ENCODE measurements at places on chromosomes 16 and 17.

GRCh38 chr17:75478508-75478907 is 22.1 kb downstream of the TMEM94 start:
- DNase-seq = no peak

GRCh38 chr17:65604070-65604469 is 42.6 kb upstream of the AXIN2 start:
- no peak for DNase-seq

DNA sequence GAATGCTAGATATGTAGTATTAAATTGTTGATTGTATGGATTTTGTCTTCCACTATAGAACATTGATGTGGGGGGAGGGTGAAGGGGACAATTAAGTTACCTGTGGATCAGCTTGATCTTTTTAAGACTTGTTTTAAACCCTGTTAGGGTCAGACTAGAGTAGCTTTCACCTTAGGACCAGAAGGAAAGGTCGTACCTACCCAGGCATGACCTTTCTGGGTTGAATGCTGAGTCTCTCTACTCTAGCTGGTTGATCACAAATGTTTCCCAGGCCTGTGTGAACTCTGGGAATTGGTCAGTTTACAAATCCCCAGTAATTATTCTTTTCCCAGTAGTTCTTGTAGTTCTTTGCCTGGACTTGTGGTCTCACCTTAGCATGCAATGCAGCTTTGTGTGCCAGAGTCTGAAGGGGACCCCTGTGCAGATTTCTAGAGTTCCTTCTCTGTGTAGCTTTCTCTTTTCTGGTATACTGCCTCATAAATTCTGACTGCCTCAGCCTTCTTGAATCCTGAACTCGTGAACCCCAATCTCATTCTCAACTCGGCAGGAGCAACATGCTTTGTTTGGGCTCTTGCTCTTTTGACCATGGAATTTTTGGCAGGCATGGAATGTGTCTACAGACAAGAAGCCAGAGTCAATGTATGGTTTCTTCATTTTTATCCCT is 54.1 kb downstream of the VMP1 start:
- no peak for DNase-seq

GRCh38 chr16:24139282-24139681 is 116.9 kb upstream of the CACNG3 start:
- no peak for DNase-seq

DNA sequence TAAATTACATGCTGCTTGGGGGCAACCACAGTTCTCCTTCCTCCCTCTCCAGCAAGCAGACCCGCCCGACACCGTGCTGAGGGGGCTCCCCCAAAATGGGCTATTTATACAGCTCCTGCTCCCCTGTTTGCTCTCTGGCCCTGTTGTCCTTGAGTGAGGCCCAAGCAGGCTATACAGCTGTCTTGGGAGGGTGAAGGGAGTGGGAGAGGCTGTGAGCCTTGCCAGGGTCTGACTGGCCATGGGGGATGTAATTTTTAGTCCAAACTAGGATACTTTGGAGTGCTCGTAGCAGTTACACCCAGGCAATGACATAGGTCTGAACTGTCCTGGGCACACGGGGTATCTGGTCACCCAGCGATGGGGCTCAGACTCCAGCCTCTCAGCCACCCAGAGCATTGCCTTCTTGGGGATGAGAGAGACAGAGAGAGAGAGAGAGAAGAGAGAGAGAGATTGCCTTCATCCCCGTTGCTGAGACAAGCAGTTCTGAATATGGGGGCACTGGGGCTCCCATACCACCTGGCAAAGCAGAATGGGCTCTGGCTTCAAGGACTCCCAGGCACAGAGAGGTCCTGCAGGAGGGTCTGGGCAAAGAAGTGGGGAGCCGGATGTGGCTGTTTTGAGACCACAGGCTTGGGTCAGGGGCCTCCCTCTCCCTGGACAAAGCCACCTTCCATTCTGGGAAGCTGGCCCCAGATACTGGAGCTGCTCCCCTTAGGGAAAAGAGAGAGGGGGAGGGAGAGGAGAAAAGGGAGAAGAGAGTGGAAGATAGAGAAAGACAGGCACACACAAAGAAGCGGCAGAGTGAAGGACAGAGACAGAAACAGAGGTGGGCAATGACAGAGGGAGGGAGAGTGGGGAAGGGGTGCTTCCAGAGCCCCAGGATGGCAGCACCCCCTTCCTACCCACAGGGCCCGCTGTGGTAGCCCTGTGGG is 10.7 kb upstream of the TMEM92 start:
- DNase-seq = no peak

- DNase-seq = no peak
Measured at GRCh38 chr17:9470171-9470570, 105.4 kb downstream of the STX8 start.

GRCh38 chr17:33978889-33979288 is 276.2 kb upstream of the CCL2 start:
- no peak for DNase-seq

DNA sequence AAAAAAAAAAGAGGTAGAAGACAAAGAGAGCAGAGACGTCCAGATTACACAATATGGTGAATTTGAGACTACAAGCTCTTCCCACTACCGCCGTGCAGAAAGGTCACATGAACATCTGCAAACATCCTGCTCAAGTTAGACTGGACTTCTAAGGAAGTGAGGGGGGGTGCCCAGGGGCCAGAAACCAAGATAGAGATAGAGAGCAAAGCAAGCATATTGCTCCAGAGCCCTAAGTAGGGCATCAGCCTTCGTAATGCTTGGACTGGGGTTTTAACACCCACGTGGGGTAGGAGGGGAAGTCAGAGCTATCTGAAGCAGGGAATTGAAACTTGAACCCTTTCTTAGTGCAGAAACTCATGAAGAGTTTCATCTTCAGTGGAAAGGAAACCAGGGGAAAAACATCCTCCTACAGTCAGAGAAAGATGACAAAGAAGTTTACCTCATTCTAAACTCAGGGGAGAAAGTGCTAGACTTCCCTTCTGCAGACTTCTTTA is 8.7 kb downstream of the CLEC19A start:
- DNase-seq = no peak

DNA sequence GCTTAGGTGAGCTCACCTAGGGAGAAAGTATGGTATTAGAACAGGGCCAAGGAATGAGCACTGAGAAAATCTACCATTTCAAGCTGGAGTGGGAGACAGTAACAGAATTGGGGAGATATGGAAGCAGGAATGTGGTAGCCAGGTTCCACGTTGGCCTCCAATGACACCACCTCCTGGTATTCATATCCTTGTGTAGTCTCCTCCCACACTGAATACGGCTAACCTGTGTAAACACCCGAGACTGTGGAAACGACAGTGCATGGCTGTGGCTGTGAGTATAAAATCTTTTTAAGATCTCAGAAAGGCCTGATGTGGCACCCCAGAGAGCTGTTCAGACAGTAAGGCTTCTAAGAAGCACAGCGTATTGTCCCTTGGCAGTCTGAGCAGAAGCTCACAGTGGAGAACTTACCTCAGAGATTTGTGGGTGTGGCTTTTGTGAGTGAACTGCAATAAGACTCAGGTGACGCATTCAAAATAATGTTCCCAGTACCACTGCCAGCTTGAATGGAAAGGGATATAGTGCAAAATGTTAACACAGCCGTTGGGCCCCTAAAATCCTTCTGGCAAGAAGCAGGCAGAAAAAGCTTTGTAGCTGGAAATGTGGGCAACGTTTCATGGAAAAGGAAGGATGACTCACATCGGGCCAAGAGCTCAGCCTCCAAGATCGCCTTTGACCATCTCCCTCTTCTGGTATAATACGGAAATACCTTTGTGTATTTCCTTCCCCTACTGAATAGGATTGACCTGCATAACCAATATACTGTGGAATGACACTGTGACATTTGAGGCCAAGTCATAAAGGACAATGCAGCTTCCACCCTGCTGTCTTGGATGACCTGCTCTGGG is 14.4 kb downstream of the SDR42E1 start:
- no peak for DNase-seq

DNA sequence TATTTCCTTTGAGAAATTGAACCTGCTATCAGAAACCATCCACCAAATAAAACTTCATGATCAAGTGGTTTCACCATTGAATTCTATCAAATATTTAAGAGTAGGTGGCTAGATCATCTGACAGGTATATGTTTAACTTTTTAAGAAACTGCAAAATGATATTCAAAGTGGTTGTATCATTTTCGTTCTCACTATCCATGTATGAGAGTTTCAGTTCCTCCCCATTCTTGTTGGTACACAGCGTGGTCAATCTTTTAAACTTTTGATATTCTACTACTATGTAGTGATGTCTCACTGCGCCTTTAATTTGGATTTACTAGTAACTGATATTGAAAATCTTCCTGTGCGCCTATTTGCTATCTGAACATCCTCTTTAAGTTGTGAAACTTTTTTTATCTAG is 163.7 kb downstream of the CYB561 start:
- DNase-seq = no peak

DNA sequence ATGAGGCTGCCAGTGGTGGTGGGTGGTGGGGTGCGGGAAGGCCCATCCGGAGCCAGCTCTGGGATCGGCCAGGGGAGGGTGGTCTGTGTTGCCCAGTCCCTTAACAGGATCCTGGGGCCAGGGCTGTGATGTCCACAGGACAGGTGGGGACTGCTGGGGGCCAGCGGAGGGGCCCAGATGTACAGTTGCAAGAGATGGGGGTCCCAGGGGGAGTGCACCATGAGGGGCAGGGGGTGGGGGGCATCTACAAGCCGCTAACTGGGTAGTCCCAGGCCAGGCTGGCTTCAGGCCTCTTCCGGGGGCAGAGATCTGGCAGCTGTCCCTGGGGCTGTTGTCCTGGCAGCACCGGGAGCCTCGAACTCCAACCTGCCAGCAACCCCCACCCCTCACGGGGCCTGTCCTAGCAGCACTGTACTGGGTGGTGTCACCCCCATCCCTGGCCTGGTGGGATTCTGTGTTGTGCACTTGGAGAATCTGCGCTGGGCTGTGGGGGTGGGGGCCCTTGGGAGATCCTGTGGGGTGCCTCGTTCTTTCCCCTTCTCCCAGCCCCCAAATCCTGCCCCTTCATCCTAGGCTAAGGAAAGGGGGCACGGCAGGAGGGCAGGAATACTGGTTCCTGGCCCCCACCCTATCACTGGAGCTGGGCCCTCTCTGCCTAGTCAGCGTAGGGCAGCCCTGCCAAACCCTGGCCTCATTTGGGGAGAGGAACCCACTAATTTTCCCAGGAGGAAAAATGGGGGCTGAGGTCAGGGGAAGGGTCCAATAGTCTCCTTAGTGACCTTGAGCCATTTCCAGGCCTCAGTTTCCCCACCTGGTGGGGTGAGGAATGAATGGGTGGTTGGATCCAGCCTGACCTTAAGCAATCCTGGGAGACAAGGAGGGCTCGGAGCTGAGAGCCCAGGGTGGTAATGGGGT is 1.4 kb downstream of the MTSS2 start:
- no peak for DNase-seq

DNA sequence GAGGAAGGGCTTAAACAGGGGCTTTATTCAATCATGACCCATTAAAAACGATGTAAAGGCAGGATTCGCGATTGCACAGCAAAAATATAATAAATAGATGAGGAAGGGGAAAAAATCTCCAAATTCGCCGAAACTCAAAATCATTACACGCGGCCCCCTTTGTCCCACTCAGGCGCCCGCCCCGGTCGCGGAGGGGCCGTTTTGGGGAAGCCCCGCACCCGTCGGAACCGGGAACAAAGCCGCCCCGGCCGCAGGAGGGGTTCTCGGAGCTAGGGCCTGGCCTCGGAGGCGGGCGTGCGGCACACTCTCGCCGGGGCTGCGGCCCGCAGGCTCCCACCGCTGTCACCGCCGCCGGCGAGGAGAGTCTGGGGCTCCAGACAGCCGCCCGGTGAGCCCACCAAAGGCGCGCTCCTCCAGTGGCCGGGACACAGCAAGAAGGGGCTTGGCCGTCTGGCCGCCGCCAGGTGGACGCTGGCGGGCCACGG is 521 bp downstream of the C16orf87 start:
- DNase-seq = no peak

DNA sequence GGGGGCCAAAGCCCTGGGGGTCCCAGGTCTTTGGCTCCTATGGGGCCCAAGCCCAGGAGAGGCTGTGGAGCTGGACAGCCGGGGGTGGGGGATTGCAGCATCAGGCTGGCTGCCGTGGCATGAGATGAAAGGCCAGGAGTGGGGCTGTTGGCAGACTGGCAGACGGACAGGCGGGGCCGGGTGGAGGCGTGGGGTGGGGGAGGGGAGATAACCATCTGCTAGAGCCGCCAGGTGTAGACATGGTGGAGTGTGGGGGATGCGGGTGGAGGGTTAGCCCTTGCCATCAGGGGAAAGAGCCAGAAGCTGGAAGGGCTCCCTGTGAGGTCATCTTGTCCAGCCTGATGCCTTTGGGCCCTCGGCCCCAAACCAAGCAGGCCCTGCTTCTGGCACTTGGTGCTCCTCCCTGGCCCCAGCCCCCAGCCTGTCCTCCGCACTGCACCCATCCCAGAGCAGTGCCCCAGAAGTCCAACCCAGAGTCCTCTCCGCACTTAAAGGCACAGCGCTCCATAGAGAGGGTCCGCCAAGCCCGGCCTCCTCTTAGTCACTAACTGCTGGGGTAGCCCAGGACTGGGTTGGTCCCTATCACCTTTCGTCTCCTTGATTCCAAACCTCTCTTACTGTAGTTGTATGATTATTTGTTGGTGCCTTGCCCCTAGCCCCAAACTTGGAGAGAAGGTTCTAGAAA is 33.3 kb upstream of the DLX4 start:
- DNase-seq = no peak

- no peak for DNase-seq
Measured at GRCh38 chr16:12557786-12558185, 245.9 kb downstream of the CPPED1 start.

DNA sequence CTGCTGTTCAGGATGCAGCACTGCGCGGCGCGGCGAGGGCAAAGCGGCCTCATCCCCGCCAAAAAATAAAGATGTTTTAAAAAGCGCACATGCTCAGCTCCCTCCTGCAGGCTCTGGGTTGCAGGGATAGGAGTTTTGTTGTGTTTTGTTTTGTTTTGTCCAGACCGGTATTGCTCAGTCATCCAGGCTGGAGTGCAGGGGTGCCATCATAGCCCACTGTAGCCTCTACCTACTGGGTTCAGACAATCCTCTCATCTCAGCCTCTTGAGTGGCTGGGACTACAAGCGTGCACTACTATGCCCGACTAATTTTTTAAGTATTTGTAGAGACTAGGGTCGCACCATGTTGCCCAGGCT is 636 bp downstream of the WWOX start:
- no peak for DNase-seq

DNA sequence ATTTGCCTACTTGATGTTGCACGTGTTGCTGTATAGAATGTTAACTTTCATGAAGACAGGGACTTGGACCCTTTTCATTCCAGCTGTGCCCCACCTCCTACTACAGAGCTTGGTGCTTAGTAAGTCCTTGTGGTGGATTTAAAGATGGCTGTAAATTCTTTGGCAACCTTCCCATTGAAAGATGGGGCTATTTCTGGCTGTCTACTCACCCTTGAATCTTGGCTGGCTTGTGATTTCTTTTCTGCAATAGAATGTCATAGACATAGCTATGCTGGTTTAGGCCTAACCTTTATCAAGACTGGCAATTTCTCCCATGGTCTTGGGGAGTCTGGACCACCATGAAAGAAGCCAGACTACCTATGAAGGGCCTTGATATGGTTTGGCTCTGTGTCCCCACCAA is 59.0 kb downstream of the ACSM2A start:
- no peak for DNase-seq

- DNase-seq = no peak
Measured at GRCh38 chr16:80041410-80041809, 440.9 kb upstream of the MAF start.

GRCh38 chr17:69779378-69780214 is 295.4 kb upstream of the KCNJ16 start:
- no peak for DNase-seq

- DNase-seq = no peak
Measured at GRCh38 chr17:38746849-38747462, 1.2 kb downstream of the PCGF2 start.
